ENCODE measurements at places on chromosomes 2 and 18.

- no peak for DNase-seq
Observed at GRCh38 chr18:24485681-24486080, 25.2 kb downstream of the HRH4 start.

- no peak for DNase-seq
Observed at GRCh38 chr18:77157312-77157711, 24.7 kb upstream of the MBP start.

GRCh38 chr18:23302851-23303527 lies 150.1 kb upstream of the RIOK3 start:
- DNase-seq = no peak

DNA sequence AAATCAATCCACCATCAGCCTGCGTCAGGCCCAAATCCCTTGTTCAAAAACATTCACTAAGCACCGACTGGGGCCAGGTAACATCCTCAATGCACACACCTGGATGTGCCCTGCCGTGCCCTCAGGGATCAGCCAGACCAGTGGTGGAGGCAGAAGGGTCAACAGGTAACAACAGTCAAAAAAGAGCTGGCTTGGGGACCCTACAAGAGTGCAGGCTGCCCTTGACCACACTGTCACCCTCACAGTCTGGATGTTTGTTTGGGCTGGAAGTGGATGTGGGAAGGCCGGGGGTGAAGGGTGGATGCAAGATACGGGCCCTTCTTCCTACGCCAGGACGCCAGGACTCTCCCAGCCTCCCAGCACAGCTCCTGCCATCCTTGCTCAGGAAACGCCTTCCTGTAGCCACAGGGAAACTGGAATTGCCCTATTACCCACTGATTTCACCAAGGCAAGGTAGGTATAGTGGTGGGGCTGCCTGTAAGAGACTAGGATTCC lies 2.7 kb downstream of the BIN1 start:
- no peak for DNase-seq

GRCh38 chr2:63189026-63189425 lies 138.4 kb downstream of the OTX1 start:
- DNase-seq = no peak

- no peak for DNase-seq
Observed at GRCh38 chr2:219331560-219332213, 857 bp downstream of the RESP18 start.

DNA sequence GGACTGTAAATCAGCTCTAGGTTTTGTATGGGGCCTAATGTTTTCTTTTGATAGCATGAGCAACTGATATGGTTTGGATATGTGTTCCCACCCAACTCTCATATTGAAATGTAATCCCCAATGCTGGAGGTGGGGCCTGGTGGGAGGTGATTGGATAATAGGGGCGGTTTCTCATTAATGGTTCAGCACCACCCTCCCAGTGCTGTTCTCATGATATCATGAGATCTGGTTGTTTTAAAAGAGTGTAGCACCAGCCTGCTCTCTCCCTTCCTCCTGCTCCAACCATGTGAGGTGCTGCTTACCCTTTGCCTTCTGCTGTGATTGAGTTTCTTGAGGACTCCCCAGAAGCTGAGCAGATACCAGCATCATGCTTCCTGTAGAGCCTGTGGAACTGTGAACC lies 140.2 kb upstream of the SKOR2 start:
- no peak for DNase-seq

DNA sequence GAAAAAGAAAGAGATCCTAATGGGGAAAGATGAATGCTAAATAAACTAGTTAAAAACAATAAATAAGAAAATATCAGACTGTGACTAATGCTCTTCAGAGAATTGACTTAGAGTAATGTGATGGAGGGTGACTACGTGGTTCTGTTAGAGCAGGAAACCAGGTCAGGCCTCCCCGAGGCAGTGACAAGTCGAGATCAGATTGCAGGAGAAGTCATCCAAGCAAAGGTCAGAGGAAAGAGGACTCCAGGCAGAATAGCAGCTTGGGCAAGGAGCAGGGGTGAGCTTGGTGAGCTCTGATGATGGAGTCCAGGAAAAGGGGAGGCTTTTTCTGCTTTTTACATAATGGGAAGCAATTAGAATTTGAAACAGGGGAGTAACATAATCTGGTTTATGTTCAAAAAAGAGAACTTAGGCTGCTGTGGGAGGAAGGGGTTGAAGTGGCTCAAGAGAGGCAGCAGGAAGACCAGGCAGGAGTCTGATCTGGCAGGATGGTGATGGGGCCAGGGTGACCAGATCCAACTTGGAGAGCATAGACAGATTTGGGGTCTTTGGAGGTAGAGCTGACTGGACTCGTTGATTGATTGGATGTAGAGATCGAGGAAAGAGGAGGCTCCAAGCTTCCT lies 27.3 kb upstream of the ITGB6 start:
- DNase-seq = no peak

Data from stimulated activated CD8-positive, alpha-beta memory T cell treated with anti-CD3 and anti-CD28 coated beads, Interleukin-2, amount 100 ng/mL, for 1 hour (primary cell).